ENCODE measurements at places on chromosomes 12 and 14.

DNA sequence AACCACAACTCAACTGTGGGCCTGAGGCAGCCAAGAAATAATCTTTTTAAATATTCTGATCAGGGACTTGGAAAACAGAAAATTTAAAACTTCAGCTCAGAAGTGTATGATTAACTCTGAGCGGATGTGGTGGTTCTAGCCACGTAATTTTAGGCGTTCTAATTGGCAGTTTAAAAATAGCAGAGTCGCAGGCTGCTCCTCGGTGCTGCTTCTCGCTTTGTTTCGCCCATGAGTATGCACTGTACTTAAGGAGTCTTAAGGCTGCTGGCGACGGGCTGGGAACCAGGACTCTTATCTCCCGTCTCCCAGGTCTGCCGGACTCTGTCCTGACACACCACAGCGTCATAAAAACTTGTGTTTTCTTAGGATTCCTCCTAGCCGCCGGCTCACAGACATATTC lies 113.4 kb upstream of the PELI2 start:
- DNase-seq = no peak

GRCh38 chr12:128180166-128180565 lies 86.8 kb upstream of the TMEM132C start:
- DNase-seq = no peak

- DNase-seq = no peak
Observed at GRCh38 chr12:108837239-108837638, 20.1 kb downstream of the SSH1 start.

- DNase-seq = no peak
Observed at GRCh38 chr14:63432888-63433552, 110.2 kb downstream of the PPP2R5E start.

- no peak for DNase-seq
Observed at GRCh38 chr14:78104160-78104559, 66.0 kb upstream of the NRXN3 start.

- no peak for DNase-seq
Observed at GRCh38 chr12:117890644-117891043, 78.1 kb downstream of the KSR2 start.

- DNase-seq = no peak
Observed at GRCh38 chr14:84988357-84988756, 541.6 kb upstream of the FLRT2 start.

- DNase-seq = no peak
Observed at GRCh38 chr14:22939684-22940083, 10.5 kb upstream of the PRMT5 start.

DNA sequence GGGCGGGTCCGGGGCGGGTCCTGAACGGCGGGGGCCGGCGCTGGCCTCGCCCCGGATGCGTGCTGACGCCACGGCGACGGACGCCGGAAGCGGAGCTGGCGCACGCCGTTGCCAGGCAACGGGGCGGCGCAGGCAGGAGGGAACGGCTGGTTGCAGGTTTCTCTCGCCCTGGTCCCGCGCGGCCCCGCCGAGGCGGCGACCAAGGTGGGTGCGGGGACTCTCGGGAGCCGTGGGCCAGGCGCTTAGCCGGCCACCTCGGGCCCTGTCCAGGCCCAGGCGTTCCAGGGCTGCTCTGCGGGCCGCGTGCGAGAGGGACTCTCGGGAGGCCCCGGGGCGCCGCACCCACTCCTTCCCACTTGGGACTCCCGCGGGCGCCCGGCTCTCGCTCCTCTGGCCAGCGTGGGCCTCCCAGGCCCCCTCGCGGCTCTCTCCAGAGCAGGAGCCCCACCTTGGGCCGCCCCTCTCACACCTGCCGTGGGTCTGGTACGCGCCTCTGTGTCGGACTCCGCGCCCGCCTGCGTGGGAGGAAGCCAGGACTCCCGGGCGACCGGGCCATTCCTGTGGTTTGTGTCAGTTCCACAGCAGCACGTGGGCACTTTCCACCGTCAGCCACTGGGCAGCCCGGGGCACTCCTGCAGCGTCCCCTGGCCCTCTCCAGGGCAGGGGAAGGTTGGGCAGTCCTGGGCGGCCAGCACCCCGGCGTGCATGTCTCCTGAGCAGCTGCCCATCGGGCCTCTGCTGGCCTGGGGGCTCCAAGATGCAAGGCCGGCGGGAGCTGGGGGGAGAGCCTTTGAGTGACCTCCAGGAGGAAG lies at the start of gene CLBA1:
CLBA1 (plus strand) TSS at position 114 of the 812 bp plus-strand sequence; CDS start at position 758, 644 bp downstream.
- peak; percentile 93 for DNase-seq

- no peak for DNase-seq
Observed at GRCh38 chr14:72318648-72319047, 386.4 kb downstream of the RGS6 start.

GRCh38 chr12:125029761-125030358 lies 35.4 kb upstream of the AACS start:
- DNase-seq = no peak

- DNase-seq = no peak
Observed at GRCh38 chr12:48197549-48197970, 5.5 kb downstream of the OR10AD1 start.

DNA sequence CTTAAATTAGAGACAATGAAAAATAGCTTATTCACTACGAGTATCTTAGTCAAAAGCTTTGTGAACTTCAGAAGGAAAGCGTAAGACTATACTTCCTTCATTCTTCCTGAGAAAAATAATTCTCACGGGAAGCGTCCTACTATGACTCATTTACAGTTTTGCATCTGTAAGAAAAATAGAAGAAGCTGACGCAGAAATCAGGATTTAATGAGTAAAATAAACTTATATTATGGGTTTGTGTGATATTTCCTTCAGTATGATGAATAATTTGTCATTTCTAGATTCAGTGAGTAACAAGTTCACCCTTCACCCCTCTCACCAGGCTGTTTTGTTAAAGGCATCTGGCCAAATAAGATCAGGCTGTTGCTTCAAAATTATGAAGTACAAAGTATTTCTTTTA lies 17.8 kb upstream of the PDE3A start:
- no peak for DNase-seq

DNA sequence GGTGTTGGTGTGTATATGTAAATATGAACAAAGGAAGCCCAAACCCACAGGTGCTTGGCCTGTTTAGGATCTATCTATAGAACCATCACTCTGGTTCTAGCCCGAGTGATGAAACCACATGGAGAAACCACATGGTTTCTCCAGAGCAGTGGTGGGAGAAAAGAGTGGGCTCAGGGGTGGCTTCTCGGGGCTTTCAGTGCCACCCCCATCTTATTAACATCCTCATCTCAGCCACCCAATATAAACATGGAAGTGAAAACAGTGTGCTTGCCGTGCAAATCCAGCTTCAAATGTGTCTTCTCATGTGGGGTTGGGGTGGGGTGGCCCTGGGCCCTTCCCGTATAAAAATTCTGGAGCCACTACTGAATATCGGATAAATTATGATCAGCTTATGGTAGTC lies 109.0 kb downstream of the STAB2 start:
- no peak for DNase-seq

GRCh38 chr14:75496755-75497154 lies 25.5 kb upstream of the BATF start:
- no peak for DNase-seq

DNA sequence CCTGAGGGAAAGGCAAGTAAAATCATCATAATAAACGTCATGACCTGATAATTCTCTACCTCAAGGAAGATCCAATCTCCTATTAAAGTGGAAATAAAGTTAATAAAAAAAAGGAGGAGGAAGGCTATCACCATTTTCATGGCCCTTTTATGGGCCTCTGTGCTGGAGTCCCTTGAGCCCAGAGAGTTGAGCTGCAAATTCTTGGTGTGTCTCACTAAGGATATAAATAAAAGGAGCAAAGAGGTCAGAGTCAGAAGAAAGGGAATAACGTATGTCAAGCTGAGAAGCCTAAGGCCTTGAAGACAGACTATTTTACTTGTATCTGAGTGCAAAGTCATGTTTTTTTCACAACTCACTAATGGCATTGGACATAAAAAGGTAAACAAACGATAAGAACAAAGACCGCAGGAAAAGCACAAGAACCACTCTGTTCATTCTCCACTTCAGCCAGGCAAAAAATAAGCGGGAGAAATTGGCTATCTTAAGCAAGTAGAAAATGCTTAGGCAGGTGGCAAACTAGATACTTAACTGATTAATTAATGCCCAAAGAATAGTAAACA lies 12.0 kb upstream of the SMIM10L1 start:
- DNase-seq = no peak

DNA sequence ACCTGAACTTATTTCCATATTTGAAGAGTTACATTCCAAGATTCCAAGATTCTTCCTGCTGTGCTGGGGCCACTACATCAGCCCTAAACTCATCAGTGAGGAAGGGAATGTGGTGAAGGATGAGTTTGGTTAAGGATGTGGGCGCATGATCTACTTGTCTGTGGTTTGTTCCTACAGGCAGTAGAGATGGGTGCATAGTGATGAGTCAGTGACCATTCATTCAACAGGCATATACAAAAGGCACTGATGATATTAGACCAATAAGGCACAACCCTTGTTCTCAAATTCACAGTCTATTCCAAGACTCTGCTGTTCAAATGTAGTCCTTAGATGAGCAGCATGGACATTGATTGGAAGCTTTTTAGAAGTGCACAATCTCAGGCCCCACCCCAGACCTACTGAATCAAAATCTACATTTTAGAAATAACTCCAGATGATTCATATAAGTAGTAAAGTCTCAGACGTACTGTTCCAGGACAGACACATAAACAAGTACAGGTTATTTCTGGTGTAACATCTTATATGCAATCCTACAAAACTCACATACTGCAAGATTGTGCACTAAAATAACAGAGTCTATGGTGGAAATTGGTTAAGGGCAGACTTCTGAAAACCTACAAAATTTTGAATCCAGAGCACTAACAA lies 47.7 kb upstream of the MAP3K9 start:
- no peak for DNase-seq

- DNase-seq = no peak
Observed at GRCh38 chr14:26791117-26791806, 193.4 kb upstream of the NOVA1 start.
